ENCODE measurements at places on chromosomes 13 and 19.

DNA sequence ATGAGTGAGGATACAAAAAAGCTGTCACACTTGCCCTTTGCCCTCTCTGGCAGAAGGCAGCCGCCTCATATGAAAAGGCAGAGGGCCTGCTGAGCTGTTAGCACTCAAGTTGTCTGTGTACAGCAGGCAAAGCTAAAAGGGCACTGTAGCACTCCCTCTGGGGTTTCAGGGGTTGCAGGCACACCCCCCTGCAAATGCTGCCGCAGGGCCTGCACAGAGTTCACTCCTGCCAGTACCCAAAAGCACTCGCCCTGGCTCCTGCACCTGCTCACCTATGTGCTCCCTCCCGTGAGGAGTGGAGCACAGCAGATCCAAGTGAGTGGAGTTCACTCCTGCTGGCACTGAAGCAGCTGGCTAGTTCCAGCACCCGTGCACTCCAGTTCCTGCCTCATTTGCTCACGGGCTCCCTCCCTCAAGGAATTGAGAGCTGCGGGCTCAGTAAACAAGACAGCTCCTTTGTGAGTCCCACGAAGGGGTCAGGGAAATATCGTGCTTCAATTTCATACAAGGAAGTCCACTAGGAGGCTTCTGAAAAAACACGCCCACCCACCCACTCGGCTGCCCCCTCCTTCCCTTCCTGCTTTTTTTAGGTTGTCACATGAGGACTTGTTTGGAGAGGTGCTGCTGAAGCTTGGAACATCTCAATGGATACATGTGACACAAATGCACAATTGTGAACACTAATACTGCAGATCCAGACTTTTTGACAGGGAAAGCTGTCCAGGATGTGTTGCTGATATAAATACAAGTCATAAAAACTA, 9.9 kb upstream of the RCBTB2 start:
- DNase-seq, result no peak

- no peak for DNase-seq
Observed at GRCh38 chr13:42136518-42136917, 88.1 kb downstream of the DGKH start.

- peak; percentile 90 for DNase-seq
Observed at GRCh38 chr19:51570962-51571575, at the start of gene ZNF175. ZNF175 (plus strand) TSS chr19:51571283; CDS start chr19:51573330, 2,047 bp downstream.

DNA sequence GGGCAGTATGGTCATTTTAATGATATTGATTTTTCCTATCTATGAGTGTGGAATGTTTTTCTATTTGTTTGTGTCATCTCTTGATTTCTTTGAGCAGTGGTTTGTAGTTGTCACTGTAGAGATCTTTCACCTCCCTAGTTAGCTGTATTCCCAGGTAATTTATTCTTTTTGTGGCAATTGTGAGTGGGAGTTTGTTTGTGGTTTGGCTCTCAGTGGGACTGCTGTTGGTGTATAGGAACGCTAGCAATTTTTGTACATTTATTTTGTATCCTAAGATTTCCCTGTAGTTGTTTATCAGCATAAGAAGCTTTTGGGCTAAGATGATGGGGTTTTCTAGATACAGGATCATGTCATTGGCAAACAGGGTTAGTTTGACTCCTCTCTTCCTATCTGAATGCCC, 28.9 kb downstream of the NBEA start:
- DNase-seq, result no peak

- no peak for DNase-seq
Observed at GRCh38 chr19:2045501-2046045, 5.5 kb downstream of the MKNK2 start.

DNA sequence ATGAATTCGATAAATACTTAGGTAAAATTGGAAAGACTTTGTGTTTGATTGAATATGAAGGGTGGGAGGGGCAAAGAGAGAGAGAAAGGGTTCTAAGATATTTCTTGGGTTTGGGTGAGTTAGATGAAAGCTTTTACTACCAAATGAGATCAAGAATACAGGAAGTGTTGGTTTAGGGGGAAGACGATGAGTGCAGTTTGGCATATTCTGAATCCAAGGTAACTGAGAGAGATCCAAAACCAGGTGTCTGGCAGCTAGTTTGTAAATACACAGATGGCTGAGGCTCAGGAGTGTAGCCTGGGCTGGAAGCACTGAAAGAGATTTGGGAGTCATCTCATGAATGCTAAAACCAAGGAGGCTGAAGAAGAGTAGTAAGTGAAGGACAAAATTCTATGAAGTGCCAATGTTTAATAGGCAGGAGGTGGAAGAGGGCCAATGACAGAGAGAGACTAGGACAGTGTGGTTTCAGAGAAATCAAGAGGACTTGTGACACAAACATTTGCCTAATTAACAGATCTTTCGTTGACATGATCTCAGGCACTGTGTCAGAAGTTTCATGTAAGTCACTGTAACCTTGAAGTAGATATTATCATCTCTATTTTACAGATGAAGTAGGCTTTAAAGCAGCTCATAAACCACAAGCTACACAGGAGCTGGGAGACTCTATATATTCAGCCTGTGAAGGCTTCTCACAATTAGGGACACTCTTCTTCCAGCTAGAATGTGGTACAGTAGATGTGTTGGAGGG, 70.2 kb upstream of the ZDHHC20 start:
- DNase-seq, result no peak

- DNase-seq, result no peak
Observed at GRCh38 chr13:98459171-98459681, 117.7 kb downstream of the STK24 start.

DNA sequence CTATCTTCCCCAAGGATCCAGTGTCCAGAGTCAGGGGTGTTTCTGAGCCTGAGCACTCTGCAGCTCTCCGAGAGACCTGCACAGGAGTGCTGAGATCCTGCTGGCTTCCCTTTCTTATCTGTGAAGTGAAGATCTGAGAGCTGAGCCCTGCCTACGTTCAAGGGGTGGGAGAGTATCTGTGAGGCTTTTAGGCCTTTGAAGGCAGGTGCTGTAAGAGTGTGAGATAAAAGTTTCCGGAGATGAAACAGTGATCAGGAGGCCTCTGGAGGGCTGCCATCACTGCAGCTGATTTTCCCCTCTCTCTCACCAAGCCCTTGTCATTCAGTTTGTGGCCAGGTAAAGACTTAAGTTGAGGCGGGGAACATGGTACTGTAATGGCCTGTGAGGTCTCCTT, 83.1 kb downstream of the AKAP11 start:
- DNase-seq, result peak; percentile 81

DNA sequence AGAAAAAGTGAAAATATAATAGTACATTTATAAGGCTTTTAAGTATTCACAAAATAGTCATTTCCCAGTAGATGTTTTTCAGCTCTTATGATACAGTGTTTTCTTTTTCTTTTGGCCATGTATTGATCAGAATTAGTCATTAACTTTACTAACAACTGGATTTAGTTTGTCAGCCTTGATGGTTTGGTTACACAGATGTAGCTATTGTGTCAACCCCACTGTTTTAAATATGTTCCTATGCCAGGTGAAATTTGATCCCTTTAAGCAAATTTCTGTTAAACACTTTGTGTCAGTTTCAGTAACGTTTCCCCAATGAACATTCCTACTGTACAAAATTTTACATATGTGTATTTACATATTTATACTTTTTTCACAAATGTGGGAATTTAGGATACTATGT, 261.5 kb upstream of the STARD13 start:
- DNase-seq, result no peak

DNA sequence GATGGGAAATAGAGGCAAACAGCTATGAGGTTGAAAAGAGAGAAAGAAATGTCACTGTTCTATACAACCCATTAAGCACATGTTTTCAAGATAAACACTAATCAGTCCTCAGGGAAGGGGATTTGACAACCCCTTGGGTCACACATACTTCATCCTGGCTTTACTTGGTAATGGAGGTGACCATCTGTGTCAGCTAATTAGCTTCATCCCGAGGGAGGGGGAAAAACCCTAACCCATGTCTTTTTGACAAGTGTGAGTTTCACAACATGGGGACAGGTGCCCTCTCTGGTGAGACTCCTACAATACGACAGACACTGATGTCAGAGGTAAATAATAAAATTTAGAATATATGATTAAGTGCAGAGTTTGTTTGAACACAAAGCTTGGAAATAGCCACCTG, 43.1 kb downstream of the ZNF611 start:
- DNase-seq, result no peak

DNA sequence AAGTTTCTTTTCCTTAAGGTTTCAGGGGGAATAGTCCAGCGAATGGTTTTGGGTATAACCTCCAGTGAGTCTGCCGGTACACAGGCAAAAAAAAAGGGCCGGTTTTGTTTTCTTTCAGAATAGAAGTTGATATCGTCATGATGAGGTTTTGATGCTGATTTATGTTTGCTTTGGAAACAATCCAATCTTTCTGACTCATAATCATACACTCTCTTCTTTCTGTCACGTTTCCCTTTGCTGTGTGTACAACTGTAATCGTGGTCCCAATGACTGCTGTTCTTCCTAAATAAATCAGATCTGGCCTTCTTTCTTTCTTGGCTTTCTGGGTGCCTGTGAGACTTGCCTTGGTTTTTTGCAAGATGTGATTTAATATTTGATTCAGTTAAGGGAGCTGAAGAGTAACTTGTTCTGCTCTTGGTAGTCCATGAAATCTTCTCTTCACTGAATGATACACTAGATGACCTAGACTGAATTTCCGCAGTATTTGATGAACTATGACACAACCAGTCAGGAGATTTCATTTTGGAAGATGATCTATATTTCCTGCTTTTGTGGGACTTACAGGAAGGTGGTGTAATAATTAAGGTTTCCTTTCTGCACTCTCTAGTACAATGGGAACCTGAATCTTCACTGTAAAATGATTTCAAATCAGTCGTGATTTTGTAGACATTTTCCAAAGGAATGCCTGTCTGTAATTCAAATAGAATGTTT, 34.9 kb upstream of the METTL21C start:
- no peak for DNase-seq

- DNase-seq, result no peak
Observed at GRCh38 chr13:80039000-80039399, 301.9 kb downstream of the SPRY2 start.

DNA sequence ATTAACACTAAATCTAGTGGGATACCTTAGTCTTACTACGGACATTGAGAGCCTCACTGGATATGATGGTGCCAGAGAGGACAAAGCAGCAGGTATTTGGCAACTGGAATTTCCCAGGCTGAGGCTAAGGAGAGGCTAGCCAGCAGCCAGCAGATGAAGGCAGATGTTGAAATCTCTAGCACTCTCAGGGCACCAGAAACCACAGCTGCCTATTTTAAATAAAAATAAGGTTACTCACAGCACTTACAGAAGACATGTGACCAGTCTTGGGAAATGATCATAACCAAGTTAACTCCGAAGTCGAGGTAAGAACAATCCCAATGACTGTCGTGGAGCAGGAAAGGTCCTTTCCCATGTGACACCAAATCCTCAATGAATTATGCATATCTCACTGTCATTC, 1726.0 kb downstream of the EFNB2 start:
- no peak for DNase-seq

DNA sequence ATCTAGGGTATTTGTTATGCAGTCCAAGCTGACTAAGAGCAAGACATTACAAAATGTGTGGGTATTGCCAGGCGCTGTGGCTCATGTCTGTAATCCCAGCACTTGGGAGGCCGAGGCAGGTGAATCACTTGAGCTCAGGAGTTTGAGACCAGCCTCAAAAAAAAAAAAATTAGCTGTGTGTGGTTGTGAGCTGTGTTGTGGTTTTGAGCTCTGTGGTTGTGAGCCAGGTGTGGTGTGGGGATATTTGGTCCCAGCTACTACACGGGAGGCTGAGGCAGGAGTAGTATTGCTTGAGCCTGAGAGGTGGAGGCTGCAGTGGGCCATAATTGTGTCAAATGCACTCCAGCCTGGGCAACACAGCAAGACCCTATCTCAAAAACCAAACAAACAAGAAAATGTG, 5.6 kb upstream of the KEAP1 start:
- DNase-seq, result peak; percentile 45

Data from CD4-positive, alpha-beta T cell treated with Interleukin-4 for 4 hours (primary cell).